ENCODE measurements at places on chromosomes 16 and 17. TPM values are rescaled to one million over a fixed set of nuclear protein-coding genes. Genes with fewer than 3 reads are reported as not detected.

GRB7 gene
- 27.1 TPM for polyA plus RNA-seq

GRCh38 chr16:55913716-55914115 lies 38.5 kb upstream of the CES5A start:
- DNase-seq, result no peak

- DNase-seq, result no peak
Observed at GRCh38 chr17:39058524-39058923, 91.3 kb upstream of the FBXO47 start.

DNA sequence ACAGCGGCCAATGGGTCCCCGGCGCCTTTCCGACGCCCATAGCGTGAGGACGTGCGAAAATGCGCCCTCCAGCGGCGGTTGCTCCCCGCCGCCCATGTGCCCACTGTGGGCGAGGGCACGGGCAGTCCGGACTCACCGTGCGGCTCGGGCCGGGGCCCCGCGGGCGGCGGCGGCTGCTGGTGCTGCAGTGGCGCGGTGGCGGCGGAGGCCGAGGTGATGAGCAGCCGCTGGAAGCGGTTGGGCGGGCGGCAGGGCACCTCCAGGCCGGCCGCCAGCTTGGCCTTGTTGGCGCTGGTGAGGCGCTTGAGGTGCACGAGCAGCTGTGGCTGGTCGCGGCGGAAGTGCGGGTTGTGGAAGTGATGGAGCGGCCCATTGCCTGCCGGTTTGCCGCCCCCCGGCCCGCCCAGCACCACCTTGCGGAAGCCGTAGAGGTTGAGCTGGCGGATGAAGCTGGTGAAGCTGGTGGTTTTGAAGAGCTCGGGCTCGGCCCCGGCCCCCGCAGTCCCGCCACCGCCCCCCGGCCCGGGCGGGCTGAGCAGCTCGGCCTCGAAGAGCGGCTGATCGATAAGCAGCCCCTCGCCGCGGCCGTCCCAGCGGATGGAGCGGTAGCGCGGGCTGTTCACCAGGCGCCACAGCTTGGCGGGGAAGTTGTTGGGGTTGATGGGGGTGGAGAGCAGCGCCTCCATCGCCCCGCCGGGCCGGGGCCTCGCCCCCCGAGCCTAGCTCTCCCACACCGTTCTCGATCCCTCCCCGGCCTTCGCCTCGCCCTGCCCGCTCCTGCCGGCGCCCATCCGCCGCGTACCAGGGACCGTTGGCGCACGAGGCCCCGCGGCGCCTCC lies at the start of gene HSF5:
HSF5 (minus strand) TSS at position 820 of the 839 bp plus-strand sequence; CDS start at position 686, 134 bp downstream.
- peak; percentile 8 for DNase-seq

DNA sequence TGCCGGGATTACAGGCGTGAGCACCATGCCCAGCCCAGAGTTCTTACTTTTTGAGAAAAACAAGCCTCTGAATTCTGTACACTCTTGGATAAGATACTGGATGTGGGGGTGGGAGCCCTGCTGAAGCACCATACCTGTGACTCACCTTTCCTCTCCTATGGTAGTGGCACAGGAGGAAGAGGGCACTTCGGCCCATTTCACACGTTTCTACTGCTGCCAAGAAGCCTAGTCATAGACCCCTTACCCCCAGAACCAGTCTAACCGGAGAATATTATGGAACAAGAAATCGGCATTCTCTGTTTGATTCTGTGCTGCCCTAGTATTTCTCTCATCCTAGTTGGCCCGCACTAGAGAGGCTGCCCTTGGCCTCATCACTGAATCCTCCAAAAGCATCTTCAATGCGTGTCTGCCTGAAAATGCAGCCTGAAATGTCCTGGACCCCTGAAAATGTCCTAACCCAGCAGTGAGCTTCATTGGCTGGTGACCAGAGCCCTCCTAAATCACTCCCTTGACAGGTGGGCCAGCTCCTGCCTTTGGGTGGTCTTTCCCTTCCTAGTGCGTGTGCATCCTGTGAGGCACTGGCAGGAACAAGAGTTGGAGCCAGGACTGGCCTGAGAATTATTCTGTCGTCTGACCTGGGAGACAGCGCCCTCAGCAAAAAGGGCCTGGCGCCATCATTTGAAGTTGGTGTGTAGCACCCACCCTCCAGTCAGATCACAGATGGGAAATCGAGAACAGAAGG lies 37.9 kb downstream of the NDEL1 start:
- no peak for DNase-seq

Measured in right lung (tissue), 10 donors.